ENCODE measurements at places on chromosomes 1 and 21.

DNA sequence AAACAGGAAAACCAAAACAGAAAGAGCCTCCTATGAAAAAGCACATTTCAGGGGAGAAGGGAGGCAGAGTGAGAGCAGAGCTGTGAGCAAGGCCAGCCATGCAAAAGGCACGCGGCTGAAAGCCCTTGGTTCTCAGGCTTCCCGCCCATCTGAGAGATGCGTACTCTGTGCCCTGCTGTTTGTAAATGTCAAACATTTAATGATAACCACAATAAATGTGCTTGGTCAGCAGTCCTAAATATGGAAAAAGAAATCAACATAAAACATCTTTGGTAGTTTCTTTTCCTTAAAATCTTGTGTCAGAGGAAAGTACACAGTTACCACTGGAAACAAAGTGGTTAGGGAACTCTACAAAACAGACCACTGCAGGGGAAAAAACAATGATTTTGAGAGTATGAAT, 283.1 kb downstream of the DSCAM start:
- no peak for DNase-seq

DNA sequence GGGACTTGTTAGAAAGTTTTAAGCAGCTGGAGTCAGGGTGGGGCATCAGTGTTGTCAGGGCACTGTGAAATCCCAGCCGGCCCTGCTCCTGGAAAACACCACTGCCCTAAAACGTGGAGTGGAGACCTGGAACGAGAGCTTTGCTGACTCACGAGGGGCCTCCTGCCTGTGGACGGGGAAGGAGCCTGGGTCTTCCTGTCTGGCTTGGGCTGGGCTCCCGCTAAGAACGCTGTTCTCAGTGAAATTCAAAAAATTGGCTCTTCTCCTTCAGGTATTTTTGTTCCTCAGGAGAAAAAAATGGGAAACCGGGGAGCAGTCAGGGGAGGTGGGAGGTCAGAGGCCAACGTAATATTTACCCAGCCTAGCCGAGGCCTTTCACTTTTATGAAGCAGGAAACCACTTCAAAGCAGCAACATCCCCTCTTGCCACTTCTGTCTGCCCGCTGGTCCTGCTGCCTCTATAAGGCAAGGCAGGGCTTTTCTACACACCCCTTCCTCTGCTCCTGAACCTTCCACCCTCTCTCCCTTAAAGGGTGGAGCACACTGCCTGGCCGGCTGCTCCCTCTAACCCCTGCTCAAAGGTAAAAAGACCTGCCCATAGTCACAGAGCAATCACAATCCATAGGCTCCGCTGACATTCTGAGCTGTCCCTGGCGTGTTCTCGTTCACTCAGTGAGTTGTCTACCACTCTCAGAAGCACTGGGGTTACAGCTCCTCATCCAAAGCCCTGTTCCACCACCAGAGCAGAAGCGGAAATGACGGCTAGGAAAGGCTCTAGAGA, 8.0 kb downstream of the PLXNA2 start:
- DNase-seq: peak; percentile 29

DNA sequence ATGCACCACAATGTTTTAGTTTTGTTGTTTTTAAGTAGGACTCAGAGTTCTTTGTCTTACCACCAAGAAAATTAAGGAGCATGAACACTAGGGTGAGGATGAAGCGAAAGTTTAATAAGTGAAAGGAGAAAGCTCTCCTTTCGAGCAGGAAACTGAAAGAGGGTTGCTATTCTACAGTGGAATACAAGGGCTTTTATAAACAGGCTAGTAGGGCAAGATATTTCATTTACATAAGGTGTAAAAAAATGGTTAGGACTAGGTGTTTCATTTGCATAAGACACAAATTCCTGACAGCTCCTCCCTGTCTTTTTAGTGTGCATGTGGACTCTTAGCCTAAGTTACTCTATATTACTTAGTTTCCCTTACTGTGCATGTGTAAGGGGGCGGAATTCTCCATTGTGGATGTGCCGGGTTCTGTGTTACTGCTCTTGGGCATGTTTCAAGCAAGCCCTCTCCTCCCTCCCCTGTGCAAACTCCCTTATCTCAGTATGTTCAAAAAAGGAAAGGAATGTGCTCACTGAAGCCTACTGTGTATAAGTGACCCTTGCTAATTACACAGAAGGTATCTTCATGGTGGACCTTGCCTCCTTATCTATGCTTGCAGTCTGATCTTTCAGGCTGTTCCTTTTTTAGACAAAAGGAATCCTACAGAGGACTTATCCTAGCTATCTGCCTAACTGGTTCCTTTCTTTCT, 7.3 kb downstream of the TSHB start:
- no peak for DNase-seq

GRCh38 chr1:15761366-15762128, 3.0 kb downstream of the FBLIM1 start:
- no peak for DNase-seq

Measured in fibroblast of the conjunctiva (primary cell).